Muscle of arm (tissue), 14 donors: ENCODE measurements at places on chromosomes 5 and 9. TPM values are rescaled to one million over a fixed set of nuclear protein-coding genes. Genes with fewer than 3 reads are reported as not detected.

SHISAL2B gene
- polyA plus RNA-seq, result 0.86 TPM

DNA sequence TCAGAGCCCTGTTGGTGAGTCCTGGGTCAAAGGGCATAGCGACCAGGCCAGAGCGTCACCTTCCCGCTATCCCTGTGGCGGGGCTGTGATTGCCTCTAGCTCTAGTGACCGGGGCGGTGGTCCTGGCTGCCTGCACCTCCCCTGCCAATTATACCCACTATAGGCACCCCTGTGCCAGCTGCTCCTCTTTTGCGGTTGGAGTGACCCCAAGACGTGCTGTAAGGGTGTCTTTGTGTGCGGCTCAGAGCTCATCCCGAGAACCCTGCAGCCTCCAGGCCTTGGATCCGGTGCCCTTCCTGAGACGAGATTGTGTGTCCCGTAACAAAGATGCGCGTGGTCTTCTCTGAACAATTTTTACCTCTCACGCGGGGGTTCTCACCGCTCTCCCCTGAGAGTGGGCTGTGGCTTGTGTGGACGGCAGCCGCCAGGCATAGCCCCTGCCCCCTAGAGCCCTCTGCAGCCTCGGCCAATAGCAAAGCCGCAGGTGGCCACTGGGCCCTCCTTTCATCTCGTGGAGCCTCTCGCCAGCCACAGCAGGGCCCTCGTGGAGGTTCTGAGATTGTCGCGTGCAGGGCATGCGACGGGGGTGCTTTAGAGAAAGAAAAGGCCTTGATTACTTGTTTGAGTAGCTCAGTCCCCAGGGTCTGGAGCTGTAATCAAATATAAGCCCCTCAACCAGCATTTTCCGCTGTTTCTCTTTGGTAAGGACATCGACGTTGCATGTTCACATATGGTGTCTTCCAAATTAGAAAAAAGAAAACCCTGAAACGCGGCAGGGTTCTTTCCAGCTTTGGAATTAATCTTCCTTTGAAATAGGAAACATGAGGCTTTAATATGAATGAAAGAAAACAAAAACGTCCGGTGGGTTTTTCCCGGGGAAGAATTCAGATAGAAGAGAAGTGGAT is 10.7 kb downstream of the NKD2 start:
- DNase-seq, result no peak

- no peak for DNase-seq
Measured at GRCh38 chr5:138872841-138873465, 2.2 kb downstream of the LRRTM2 start.

GRCh38 chr5:177303121-177303924 is at the start of the genes PRELID1 and RAB24:
TSS of gene PRELID1 (plus strand) at chr5:177303799. CDS start at chr5:177303986, 187 bp downstream.
TSS of gene RAB24 (minus strand) at chr5:177303719. CDS start at chr5:177303288, 431 bp downstream.
- DNase-seq, result peak; percentile 88

- no peak for DNase-seq
Measured at GRCh38 chr9:35728041-35728971, 3.7 kb downstream of the TLN1 start.
